ENCODE measurements at places on chromosomes 5 and 9.

DNA sequence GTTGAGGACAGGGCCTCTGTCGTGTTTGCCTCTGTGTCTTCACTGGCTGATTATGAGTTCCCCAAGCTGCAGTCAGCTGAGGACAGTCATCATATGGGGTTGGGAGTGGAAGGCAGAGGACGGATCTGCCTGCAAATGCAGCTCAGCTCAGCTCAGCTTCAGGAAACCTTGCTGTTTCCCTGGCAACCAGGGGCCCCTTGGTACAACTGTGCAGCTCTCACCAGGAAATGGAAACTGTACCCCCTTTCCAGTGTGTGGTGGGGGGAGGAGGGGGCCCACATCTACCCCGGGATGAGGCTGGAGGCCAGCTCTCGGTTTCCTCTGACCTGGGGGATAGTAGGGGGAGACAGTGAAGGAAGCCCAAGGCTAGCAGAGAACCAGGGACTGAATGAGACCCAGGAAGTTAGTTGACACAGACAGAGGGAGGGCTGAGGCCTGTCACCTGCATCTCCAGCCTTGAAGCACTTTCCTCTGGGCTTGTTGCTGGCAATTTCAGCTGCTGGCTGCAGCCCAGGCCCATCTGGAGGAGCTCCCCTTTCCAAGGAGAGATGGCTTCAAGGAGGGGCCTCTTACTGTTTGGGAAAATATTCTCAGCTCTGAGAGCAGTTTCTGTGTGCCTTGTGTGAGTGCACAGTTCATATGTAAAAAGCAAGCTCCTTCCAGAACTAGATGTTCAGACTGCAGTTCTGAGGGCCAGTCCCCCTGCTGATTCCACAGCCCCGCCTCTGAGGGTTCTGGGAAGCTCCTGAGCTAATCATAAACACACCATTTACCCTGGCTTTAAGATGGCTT is 6.9 kb downstream of the ANXA6 start:
- no peaks in the 10 kb centered on the region for H3K27me3 ChIP-seq
- H3K4me3 ChIP-seq: peak overlapping the region; percentile 66
- peaks cover 81% of the 10 kb centered on the region for H3K4me1 ChIP-seq
- peaks cover 53% of the 10 kb centered on the region for H3K36me3 ChIP-seq

- DNase-seq: peak; percentile 72
- peaks cover 20% of the 10 kb centered on the region for H3K36me3 ChIP-seq
- peak within 1 kb of the TSS; percentile 48 for H3K4me3 ChIP-seq
Observed at GRCh38 chr5:69414885-69415583, at the start of gene MARVELD2. Gene MARVELD2, plus strand, starts transcription at chr5:69415116. Its CDS starts 4,270 bp downstream, at chr5:69419386.

- no peaks in the 10 kb centered on the region for H3K27me3 ChIP-seq
- H3K27ac ChIP-seq: no peak overlapping the region
- H3K36me3 ChIP-seq: peaks cover 50% of the 10 kb centered on the region
- no peak overlapping the region for H3K4me3 ChIP-seq
- peaks cover 2% of the 10 kb centered on the region for H3K4me1 ChIP-seq
Observed at GRCh38 chr9:33939924-33940874, 108.5 kb downstream of the UBAP2 start.

DNA sequence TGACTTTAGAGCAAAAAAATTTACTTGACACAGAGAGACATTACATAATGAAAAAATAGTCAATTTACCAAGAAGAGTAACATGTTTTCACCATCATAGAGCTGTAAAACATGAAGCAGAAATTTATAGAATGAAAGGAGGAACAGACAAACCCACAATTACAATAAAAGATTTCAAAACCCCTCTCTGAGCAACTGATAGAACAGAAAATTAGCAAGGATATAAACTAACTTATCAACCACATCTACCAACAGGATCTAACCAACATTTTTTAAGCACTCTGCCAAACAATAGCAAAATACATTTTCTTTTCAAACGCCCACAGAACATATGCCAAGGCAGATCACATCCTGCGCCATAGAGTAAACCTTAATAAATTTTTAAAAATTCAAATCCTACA is 17.9 kb downstream of the SLCO4C1 start:
- peaks cover 3% of the 10 kb centered on the region for H3K4me1 ChIP-seq
- no peaks in the 10 kb centered on the region for H3K36me3 ChIP-seq
- no peak overlapping the region for H3K4me3 ChIP-seq
- DNase-seq: no peak
- peaks cover 9% of the 10 kb centered on the region for H3K27me3 ChIP-seq

GRCh38 chr5:119022017-119022745 is 33.8 kb upstream of the DTWD2 start:
- H3K27me3 ChIP-seq: peaks cover 2% of the 10 kb centered on the region
- H3K4me1 ChIP-seq: peaks cover 3% of the 10 kb centered on the region
- peak; percentile 64 for DNase-seq

DNA sequence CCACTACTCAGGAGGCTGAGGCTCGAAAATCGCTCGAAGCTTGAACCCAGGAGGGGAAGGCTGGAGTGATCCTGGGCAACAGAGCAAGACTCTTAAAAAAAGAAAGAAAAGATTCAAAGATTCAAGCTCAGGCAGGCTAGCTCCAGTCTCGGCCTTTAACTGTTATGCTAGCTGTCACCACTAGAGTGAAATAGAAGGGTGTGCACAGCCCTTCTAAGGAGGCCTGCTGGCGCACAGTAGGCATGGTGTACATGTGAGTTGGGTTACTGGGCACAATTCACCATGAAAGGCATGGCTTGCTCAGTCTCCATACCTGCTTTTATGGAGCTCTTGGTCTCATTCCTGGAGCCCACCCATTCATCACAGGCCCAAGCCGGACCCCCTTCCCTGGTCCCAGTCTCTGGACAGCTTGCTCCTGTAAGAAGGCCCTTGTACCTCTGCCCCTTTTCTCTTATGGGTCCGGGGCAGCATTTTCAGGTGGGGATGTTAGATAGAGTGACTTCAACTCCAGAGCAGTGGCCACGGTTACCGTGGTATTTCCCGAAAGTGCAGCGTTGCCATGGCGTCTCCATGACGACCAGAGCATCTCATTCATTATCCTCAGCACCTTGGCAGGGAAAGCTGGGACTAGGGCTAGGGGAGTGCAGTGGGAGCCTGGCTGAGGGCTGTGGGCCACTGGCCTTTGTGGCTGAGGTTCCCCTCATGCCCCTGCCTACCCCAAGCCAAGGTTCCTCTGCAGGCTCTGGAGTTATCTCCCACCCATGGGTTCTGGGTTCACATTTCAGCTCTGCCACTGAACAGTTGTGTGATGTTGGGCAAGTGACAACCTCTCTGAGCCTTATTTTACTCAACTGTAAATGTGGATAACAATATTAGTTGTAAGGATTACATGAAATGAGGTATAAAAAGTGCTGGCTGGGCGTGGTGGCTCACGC is 5.7 kb downstream of the NDST1 start:
- H3K4me1 ChIP-seq: no peaks in the 10 kb centered on the region
- H3K4me3 ChIP-seq: no peak overlapping the region
- no peak overlapping the region for H3K27ac ChIP-seq
- no peaks in the 10 kb centered on the region for H3K36me3 ChIP-seq

- H3K36me3 ChIP-seq: no peaks in the 10 kb centered on the region
- no peak overlapping the region for H3K27ac ChIP-seq
- H3K4me3 ChIP-seq: no peak overlapping the region
- no peaks in the 10 kb centered on the region for H3K4me1 ChIP-seq
- DNase-seq: no peak
- H3K27me3 ChIP-seq: peaks cover 23% of the 10 kb centered on the region
Observed at GRCh38 chr9:94700445-94700844, 26.1 kb upstream of the AOPEP start.
